Thoracic aorta (tissue), 2 donors: ENCODE measurements at places on chromosomes 11 and 22. TPM values are rescaled to one million over a fixed set of nuclear protein-coding genes. Genes with fewer than 3 reads are reported as not detected.

GRCh38 chr11:119029340-119030028 is 1.2 kb downstream of the SLC37A4 start:
- peak overlapping the region; percentile 73 for H3K27ac ChIP-seq
- peak overlapping the region; percentile 94 for H3K4me3 ChIP-seq
- H3K4me1 ChIP-seq, result peaks cover 8% of the 10 kb centered on the region
- DNase-seq, result no peak
- H3K27me3 ChIP-seq, result no peaks in the 10 kb centered on the region

- no peak overlapping the region for H3K4me3 ChIP-seq
- H3K4me1 ChIP-seq, result no peaks in the 10 kb centered on the region
- DNase-seq, result no peak
- no peaks in the 10 kb centered on the region for H3K27me3 ChIP-seq
- H3K27ac ChIP-seq, result no peak overlapping the region
Measured at GRCh38 chr11:57376095-57377090, 4.6 kb downstream of the PRG3 start.

The CASP1 gene
- 10.1 TPM for total RNA-seq

DNA sequence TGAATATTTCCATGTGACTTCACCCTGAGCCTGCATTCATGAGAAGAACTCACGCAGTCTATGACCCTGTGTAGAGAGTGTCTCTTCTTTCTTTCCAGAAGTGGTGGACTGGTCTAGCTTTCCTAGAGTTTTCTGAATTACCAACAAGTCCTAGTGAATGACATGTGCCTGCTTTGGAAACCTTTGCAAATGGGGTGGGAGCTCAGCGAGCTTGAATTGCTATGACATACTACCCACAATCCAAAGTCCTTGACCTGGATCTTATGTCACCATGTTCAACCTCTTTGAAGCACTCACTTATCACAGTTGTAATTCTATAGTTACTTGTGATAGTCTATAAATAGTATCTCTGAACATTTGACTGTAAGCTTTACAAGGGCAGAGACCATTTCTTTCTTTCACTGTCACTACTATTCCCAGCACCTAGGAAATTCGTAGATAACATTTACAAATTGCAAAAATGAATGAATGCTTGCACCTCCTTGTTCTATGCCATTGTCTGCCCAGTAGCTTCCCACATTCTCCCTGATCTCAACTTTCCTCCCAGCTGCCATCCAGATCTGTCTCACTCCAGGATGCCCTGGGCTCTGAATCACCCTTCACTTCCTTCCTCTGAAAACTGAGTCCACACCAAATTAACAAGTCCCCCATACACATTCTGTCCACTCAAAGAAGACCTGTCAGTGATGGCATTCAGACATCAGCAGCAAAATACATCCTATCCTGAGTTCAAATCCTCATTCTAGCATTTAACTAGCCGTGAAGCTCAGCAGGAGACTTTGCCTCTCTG is 201.9 kb upstream of the SESN3 start:
- no peak for DNase-seq
- no peak overlapping the region for H3K27ac ChIP-seq
- H3K4me1 ChIP-seq, result no peaks in the 10 kb centered on the region

The CRYBA4 gene
- not detected for total RNA-seq
